CD4-positive, alpha-beta T cell treated with Interferon gamma for 1 hour (primary cell): ENCODE measurements at places on chromosomes 7 and 10.

- no peak for DNase-seq
Measured at GRCh38 chr10:7474388-7474787, 63.6 kb upstream of the SFMBT2 start.

- no peak for DNase-seq
Measured at GRCh38 chr10:101304316-101304715, 49.6 kb upstream of the BTRC start.

GRCh38 chr7:78985509-78985908 lies 468.0 kb downstream of the MAGI2 start:
- no peak for DNase-seq

DNA sequence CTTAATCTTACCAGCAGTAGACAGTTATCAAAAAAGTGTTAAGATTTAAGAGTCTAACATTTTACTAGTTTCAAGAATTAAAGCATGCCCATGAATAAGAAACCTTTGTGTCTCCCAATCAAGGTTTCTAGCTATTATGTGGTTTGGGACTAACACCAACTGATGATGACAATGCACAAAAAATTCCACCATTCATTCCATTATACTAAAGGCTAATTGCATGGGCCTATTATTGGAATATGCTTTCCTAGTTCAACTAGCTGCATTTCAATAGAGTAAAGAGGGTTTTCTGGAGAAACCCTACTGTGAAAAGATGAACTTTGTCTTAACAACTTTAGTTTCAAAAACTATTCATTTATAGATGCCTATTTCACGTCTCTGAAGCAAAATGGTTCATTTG lies 44.6 kb downstream of the UBE2H start:
- DNase-seq, result no peak

DNA sequence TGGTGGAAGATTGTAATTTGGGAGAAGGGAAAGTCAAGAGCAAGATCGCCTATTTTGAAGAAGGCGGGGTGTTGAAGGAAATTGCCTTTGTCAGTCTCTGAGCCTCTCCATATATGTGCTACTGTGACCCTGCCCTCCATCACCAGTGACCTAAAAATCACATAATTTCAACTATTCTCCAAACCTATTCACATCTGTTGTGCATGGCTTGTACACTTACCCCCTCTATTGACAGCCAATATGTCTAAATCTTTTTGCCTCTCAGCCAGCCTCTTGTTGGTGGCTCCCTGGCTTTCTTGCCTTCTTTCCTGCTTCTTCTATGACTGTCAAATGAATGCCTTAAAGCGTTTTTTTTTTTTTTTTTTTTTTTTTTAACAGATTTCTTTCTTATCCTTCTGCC lies 295.6 kb downstream of the AUTS2 start:
- DNase-seq, result no peak

DNA sequence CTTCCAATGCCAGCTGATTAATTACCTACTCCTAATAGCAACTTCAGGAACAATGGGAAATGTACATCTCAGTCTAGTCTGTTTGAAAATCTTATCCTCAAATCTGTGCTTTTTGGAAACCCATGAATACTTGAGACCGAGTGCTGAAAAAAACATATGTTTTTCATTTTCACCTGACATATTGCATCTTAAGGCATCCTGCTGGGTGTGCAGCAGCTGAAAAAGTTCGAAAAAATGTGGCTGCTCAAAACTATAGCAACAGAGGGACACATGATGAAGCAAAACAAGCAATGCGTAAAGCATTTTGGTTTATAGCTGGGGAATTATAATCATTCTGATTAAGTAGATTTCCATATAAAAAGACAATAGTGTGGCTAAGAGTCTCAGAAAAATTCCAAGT lies 218.0 kb downstream of the CREB5 start:
- DNase-seq, result no peak

GRCh38 chr7:156662277-156662676 lies 21.7 kb downstream of the RNF32 start:
- no peak for DNase-seq

GRCh38 chr7:46282155-46282554 lies 361.1 kb upstream of the IGFBP3 start:
- DNase-seq, result no peak

GRCh38 chr7:2567679-2568278 lies 9.0 kb downstream of the IQCE start:
- DNase-seq, result no peak

GRCh38 chr7:30222515-30223215 lies 61.7 kb upstream of the ZNRF2 start:
- DNase-seq, result no peak

DNA sequence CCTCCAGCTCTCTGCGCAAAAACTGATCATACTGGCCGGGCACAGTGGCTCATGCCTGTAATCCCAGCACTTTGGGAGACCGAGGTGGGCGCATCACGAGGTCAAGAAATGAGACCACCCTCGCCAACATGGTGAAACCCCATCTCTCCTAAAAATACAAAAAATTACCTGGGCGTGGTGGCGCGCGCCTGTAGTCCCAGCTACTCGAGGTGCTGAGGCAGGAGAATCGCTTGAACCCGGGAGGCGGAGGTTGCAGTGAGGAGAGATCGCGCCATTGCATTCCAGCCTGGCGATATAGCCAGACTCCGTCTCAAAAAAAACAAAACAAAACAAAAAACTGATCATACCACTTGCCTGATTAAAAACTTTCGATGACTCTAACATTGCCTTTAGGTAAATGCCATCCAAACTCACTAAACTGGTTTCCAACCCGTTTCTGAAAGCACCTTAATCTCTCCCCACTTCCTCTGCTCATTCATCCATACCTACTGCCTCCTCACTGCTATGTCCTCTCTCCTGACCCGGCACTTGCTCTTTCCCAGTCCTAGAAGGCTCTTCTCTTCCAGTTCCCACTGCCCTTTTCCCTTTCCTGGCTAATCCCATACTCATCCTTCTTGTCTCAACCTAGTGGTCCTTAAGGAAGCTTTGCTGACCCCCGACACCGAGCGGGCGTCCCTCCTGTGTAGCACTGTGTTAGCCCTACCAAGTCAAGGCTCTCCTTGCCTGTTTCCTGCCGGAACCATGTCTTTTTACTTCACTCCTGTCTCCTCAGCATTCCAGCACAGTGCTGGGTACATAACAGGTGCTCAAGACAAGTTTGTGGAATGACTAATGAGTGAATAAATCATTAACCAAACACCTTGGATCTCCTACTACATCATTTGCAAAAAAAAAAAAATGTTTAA lies 686 bp upstream of the MIOS start:
- DNase-seq, result no peak

- no peak for DNase-seq
Measured at GRCh38 chr7:47943676-47944474, 4.4 kb downstream of the PKD1L1 start.

- no peak for DNase-seq
Measured at GRCh38 chr10:89534826-89535166, 598 bp downstream of the SLC16A12 start.

DNA sequence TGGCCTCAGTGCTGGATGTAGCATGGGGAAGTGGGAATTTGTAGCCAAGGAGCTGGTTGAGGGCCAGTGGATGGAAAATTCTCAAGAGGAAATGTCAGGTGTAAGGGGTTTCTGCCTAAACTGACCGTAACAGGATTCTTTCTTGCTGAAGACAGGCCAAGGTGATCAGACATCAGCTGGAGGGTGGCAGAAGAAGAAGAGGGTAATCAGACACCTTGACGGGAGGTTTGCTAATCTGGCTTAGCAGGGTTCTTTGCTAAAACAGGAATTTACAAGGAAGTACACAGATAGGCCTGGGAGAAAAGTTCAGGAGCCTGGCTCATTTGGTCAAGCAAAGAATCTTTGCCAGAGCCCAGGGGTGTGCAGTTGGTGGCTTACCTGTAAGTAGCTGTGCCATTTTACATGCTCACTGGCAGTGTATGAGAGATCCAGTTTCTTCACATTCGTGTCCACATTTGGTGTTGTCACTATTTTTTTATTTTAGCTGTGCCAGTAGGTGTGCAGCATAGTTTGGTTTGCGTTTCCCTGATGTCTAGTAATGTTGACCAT lies 73.7 kb downstream of the BMPR1A start:
- DNase-seq, result no peak

DNA sequence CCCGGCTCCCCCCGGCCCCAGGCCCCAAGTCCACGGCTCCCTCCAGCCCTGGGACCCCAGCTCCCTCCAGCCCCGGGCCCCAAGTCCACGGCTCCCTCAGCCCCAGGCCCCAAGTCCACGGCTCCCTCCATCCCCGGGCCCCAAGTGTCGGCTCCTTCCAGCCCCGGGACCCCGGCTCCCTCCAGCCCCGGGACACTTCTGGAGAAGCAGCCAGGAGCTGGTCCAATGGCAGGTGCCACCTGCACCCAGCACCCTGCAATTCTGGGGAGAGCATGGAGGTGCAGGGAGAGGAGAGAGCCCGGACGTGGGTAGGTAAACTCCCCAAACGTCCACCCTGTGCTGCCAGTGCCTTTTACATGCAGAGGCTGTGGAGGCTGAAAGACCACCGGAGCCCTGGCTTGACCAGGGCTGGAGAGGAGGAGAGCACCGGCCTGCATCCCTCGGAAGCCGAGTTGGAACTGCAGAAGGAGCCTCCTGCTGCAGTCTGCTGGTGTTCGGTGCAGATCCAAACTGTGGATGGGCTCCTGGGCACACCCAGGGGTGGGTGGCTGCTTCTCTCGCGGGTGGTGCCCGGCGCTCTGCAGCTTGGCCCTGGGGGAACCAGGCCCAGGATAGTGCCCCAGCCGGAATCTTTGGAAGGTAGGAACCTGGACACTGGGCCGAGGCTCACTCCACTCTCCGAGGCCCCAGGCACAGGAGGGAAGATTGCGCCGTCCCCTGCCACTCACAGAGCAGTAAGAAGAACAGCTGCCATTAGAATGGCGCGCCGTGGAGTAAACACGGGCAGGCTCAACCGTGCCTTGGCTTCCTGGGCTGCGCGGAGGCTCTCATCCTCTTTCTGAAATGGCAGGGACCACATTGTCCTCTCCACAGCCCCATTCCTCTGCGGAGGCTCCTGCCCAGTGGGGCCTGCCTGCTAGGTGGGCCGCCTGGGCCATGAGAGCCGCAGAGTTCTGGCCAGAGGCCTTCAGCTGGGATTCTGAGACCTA lies 14.7 kb downstream of the SHH start:
- DNase-seq, result no peak

- DNase-seq, result no peak
Measured at GRCh38 chr10:72218325-72218724, 2.2 kb upstream of the ASCC1 start.

DNA sequence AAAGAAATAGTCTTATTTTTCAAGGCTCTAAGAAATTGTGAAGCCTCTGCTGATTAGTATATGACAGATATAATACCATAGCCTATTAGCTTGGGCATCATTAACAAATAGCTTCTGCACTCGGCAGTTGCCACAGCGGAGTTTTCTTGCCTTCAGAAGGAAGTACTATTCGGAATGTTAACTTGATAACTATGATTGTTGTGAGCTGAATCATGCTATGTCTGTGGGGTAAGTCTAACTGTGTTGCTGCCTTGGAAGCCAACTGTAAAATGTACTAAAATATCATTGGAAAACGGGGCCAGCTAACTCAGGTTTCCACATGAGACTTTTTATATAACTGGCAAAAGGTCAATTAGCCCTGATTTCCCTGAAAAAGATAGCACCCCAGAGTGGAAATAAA lies 93.2 kb downstream of the TWIST1 start:
- DNase-seq, result no peak

- DNase-seq, result no peak
Measured at GRCh38 chr7:126574276-126575250, 678.2 kb downstream of the GRM8 start.

GRCh38 chr10:122521011-122521410 lies 39.5 kb upstream of the DMBT1 start:
- DNase-seq, result no peak

- no peak for DNase-seq
Measured at GRCh38 chr10:111410740-111411139, 333.9 kb downstream of the ADRA2A start.

DNA sequence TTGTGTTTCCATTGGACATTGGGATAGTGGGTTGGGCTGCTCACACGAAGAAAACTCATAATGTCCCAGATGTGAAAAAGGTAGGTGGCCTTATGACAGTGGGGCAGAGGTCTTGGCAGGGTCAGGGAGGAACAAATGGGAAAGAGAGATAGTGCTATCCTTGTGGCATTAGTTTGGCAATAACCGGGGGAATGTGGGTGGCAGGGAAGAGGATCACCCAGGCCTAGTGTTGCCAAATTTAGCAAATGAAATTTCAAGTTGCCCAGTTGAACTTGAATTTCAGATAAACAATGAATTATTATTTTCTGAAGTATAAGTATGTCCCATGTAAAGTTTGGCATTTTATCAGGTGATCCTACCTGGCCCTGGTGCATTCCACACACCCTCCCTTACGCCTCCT lies 789 bp downstream of the PDE6C start:
- no peak for DNase-seq

DNA sequence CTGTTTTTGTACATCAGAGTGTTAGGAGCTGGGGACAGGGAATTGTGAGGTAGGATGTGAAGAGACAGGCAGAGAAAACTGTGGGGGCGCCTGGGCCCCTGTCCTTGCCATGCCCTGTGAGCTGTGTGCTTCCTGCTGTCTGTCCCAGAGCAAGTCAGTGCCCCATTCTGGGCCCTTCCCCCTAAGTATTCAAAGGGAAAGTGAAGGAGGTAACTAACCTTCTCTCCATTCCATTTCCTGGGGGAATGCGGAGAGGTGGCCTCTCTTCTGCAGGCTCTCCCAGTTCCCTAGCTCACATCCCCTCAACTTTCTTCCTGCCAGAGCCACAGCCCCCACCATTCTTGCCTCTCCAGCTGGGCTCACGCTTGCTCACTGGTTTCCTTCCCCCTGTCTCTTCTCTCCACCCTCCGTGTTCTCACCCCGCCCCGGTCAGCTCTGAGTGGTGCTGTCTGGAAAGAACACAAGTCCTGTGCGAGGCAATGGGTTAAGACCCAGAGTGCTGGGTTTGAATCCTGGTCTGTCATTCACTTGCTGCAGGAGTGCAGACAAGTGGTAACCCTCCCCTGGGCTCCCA lies 9.7 kb upstream of the VSIR start:
- DNase-seq, result no peak
